Stimulated activated CD8-positive, alpha-beta memory T cell treated with anti-CD3 and anti-CD28 coated beads, Interleukin-12 subunit alpha, Interleukin-12 subunit beta, amount 100 ng/mL, for 1 hour (primary cell): ENCODE measurements at places on chromosomes 13 and 19.

GRCh38 chr13:100280681-100281080, 191.8 kb downstream of the PCCA start:
- no peak for DNase-seq

- DNase-seq = no peak
Measured at GRCh38 chr19:41697198-41697855, 9.3 kb upstream of the CEACAM7 start.

- no peak for DNase-seq
Measured at GRCh38 chr13:109389892-109390345, 396.5 kb downstream of the IRS2 start.

- no peak for DNase-seq
Measured at GRCh38 chr19:15828121-15828610, 12.7 kb upstream of the OR10H1 start.

- no peak for DNase-seq
Measured at GRCh38 chr13:20258963-20259288, 26.8 kb upstream of the GJB6 start.
